ENCODE measurements at places on chromosomes 1 and 21.
A peak's percentile ranks its signal among the peaks of the same experiment; 100 is the strongest.

- DNase-seq, result no peak
Observed at GRCh38 chr1:24737368-24738117, 7.7 kb upstream of the CLIC4 start.

DNA sequence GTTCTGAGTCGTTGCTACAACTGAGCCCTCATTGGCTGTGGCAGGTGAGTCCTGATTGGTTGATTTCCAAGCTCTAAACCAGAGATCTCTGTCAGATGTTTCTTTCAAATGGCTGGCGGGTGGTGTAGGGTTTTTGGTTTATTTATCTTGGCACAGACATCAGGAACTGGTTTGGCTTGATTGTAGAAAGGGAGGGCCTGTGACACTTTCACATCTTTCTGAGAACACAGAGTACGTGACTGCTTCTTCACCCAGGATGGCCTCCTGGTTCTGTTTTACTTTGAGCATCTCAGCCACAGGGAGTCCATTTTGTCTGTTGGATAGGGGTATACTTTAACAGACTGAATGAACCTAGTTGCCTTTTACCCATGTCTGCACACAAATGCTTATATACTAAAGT, 89.4 kb upstream of the GPR52 start:
- no peak for DNase-seq

DNA sequence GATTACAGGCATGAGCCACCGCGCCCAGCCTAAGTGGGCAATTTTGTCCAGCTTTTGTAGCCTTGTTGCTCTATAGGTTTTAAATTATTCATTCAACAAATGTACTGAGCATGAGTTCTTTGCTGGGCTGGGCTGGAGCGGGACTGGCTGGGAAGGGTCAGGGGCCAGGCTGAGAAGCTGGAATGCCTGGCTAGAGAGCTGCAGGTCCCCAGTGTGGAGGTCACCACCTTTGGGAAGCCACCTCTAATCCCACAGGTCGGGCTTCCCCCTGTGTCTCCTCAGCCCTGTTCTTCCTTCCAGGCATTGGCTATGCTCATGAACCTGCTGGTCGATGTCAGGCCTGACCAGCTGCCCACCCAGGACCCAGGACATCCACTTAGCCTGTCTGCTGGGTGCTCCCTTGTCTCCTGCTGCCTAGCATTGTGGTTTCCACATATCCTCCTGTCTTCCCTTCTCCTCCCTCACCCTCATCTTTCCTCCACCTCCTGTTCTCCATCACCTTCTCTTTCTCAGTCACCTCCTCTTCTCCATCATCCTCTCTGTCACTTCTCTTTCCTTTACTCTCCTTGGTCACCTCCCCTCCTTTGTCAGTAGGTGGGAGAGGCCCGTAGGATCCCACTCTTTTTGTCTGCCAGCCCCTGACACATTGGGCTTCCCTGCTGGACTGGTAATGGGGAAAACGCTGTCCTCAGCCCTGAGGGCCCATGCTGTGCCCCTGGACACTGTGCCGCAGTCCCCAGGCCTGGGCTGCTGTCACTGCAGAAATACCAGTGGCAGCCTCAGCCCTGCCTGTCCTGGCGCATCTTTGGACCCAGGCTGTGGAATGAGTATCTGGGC, 23.8 kb downstream of the SERINC2 start:
- DNase-seq, result no peak

DNA sequence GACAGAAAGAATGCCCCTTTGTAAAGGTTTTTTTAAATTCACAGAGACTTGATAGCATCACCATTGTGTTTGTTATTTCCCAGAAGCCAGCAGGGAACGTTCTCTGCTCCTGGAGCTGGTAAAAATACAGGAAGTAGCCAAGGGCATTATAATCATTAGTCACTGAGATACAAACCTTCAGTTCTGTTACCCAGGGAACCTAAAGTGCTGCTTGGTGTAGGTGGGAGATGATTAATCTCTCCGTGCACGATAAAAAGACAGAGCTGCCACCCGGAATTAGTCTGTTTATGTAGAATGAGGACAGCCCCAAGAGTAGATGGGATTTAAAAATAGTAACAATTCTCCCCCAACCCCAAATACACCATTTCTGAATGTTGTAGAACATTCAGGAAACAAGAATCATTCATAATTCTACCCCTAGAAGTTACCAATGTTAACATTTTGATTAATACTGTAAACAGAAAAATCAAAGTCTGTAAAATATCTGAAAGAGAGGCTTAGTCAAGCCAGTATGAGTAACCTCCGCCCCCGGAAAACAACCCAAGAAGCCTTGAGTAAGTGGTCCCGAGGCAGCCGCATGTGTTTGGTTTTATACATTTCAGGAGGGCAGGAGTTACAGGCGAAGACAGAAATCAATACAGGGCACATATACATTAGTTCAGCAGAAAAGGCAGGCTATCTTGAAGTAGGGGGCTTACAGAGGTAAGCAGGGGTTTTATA, 45.3 kb upstream of the CTBS start:
- peak; percentile 83 for DNase-seq

GRCh38 chr1:29211086-29212030, 19.4 kb downstream of the MECR start:
- no peak for DNase-seq

- peak; percentile 5 for DNase-seq
Observed at GRCh38 chr1:99326215-99326949, 62.1 kb downstream of the PLPPR4 start.

- DNase-seq, result no peak
Observed at GRCh38 chr1:47593013-47593568, 155.2 kb downstream of the FOXD2 start.

GRCh38 chr1:150683914-150684313, 13.0 kb downstream of the GOLPH3L start:
- DNase-seq, result no peak

DNA sequence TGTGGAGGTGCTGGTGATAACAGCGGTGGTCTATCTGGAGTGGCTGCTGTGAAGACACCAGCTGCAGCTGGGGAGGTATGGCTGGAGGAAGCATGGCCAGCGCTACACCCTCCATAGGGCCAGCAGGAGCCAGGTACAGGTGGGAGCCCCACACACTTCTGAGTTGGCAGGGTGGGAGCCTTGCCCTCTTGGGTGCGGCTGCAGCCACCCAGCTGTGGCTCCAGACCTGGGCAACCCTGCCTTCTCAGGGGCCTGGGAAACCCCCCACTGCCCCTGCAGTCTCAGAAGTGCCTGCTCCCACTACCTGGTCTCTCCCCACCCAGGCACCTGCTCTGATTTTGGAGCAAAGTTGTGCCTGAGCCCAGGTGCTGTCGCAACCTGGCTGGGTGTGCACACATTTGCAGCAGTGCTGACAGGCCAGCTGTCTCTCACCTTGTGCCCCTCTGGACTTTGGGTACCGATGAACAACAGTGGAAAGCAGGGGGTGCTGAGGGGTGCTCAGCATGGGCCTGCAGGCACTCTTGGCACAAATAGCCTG, 76.2 kb downstream of the DPYD start:
- no peak for DNase-seq

DNA sequence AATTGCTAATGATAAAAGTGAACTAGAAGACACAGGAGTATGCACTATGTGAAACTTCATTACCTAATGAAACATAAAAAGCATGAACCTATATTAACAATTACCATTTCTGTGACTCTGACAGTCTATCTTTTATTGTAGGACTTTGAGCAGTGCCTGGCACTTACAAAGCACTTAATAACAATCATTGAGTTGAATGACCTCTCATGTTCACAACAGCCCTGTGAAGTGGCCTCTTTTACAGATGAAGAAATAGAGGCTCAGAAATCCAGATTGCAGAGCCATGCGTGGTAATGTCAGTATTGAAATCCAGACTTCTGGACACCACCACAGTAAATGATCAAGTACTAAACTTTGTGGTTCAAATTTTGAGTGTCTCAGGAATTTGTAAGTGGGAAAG, 326.4 kb downstream of the NTNG1 start:
- DNase-seq, result no peak

DNA sequence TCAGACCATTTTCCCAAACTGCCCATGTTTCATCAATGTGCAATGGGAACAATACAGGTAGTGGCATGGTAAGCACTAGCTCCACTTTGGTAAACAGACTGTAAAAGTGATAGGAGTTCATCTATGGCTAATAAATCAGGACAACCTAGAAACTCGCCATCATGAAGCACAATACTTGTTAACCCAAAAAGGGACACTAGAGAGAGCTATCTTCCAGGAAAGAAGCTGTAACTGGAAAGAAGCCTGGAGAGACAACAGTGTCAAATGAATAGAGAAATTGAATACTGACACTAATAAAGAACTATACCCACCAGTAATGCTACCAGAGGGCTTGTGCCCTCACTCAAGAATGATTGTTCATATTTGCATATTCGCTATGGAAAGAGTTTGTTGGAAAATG, 164.7 kb upstream of the RGS18 start:
- no peak for DNase-seq

- DNase-seq, result no peak
Observed at GRCh38 chr1:90223401-90223800, 228.5 kb downstream of the ZNF326 start.
